ENCODE measurements at places on chromosomes 4 and X. TPM values are rescaled to one million over a fixed set of nuclear protein-coding genes. Genes with fewer than 3 reads are reported as not detected.

ARHGAP36 gene
- not detected for total RNA-seq

PAGE1 gene
- not detected for total RNA-seq

POF1B gene
- under 0.01 TPM for total RNA-seq

NSUN7 gene
- total RNA-seq, result under 0.01 TPM

ADAMTS3 gene
- 5.4 TPM for total RNA-seq

XPNPEP2 gene
- total RNA-seq, result not detected

NHSL2 gene
- total RNA-seq, result 0.77 TPM

Data from regular cardiac myocyte (primary cell).